ENCODE measurements at places on chromosomes 5 and 9. TPM values are rescaled to one million over a fixed set of nuclear protein-coding genes. Genes with fewer than 3 reads are reported as not detected.

DNA sequence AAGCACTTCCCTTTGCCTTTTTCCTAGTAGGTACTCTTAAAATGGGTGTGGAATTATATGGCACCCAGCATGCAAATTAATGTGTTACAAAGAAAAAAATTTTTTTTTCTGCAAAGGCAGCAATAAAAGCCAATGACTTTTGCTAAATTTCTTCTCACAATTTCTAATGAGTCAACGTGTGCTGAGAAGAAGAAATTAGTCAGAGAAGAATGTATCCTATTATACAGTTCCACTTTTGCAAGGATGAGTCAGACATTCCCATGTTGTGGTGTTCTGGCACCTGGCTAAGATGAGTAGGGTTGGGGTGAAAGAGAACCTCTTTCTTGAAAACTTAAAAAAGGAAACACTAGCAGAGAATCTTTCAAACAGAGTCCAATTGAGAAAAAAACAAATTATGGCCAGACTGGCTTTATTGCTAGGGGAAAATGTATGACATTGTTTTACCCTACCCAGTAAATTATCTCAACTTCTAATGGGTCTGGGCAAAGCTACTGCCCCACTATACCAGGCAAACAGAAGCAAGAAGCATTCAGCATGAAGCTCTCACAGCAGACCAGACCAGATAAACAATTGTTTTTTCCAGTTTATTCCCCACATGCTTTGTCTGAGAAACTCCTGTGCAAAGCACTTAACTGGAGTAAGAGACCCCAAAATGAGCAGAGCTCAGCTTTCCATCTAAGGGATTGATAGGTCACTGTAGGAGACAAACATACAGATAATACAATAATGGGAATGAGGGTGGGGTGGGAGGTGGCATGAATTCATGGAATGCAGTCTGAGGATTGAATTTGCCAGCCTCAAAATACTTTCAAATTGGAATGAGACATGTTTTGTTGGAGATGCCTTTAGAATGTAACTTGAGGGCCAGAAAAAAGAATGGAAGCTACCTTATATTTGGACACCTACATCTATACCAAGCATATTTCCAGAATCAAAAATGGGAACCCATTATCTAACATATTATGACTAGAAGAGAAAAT, 220.8 kb upstream of the RFX3 start:
- no peak for DNase-seq
- no peak overlapping the region for H3K27ac ChIP-seq
- no peak overlapping the region for H3K4me3 ChIP-seq

- no peak for DNase-seq
- H3K4me1 ChIP-seq, result no peaks in the 10 kb centered on the region
- no peak overlapping the region for H3K4me3 ChIP-seq
- no peaks in the 10 kb centered on the region for H3K27me3 ChIP-seq
- no peak overlapping the region for H3K27ac ChIP-seq
These were observed 45.3 kb upstream of the CACNA1B start for GRCh38 chr9:137832191-137832700.

GRCh38 chr9:109449036-109449798, 48.9 kb downstream of the PTPN3 start:
- H3K27me3 ChIP-seq, result no peaks in the 10 kb centered on the region
- no peak overlapping the region for H3K27ac ChIP-seq
- no peaks in the 10 kb centered on the region for H3K36me3 ChIP-seq

STPG3 gene
- not detected for polyA plus RNA-seq

DNA sequence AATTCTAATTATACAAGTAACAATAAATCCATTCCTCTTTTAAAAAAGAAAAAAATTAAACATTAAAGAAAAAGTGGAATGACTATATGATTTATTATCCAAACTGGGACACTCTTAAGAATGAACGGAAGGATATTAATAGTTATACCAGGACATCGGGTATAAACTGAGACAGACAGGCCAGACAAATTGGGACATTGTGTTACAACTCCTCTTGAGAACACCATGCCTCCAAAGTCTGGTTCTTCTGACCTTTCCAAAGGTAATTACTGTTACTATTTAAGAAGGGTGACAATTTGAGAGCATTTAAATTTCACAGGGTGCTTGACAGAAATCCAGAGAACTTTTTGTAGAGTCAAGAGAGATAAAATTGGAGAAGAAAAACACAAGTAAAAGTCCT, 132.1 kb upstream of the MARCHF11 start:
- H3K4me1 ChIP-seq, result no peaks in the 10 kb centered on the region
- no peak overlapping the region for H3K27ac ChIP-seq
- no peak overlapping the region for H3K4me3 ChIP-seq
- H3K27me3 ChIP-seq, result peaks cover 3% of the 10 kb centered on the region

DNA sequence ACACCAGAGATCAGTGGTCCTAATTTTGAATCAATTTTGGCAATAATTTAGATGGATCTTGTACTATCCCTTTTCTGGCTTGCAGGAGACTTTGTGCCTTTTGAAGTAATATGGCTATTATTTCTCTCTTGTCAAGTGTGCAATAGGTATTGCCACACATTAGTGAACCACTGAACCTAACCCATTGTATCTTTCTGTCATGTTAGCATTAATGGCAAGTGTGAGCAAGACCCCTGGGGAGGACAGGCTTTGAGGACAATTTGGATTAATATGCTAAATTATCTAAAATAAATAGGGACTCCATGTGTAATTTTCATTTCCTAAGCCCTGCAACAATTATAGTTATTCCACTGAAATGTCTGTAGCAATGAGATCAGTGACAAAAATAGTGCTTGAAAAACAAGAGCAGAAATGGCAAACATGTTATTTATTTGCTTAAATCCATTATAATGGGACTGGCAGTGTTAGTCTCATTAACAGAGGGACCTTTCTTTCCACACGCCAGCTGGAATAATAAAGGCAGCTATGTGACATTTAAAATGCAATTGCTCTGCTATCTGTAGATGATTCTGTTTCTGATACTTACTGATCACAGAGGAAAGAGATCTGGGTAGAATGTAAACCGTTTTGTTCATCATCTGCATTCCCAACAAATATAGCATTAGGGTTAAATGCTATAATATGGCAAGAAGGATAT, 753.3 kb upstream of the ZNF608 start:
- no peaks in the 10 kb centered on the region for H3K4me1 ChIP-seq
- no peak overlapping the region for H3K4me3 ChIP-seq
- H3K27me3 ChIP-seq, result no peaks in the 10 kb centered on the region
- H3K36me3 ChIP-seq, result no peaks in the 10 kb centered on the region
- no peak overlapping the region for H3K27ac ChIP-seq

GRCh38 chr9:87792831-87793288, 66.9 kb downstream of the CTSL start:
- H3K4me1 ChIP-seq, result no peaks in the 10 kb centered on the region
- DNase-seq, result no peak
- H3K27ac ChIP-seq, result no peak overlapping the region

GRCh38 chr5:178324481-178325310, 92.1 kb upstream of the PHYKPL start:
- H3K27me3 ChIP-seq, result no peaks in the 10 kb centered on the region
- peaks cover 25% of the 10 kb centered on the region for H3K4me1 ChIP-seq
- no peak overlapping the region for H3K27ac ChIP-seq

- H3K27ac ChIP-seq, result no peak overlapping the region
- H3K4me1 ChIP-seq, result no peaks in the 10 kb centered on the region
- H3K36me3 ChIP-seq, result no peaks in the 10 kb centered on the region
These were observed 163.6 kb upstream of the SEMA6A start for GRCh38 chr5:116738239-116738614.

DNA sequence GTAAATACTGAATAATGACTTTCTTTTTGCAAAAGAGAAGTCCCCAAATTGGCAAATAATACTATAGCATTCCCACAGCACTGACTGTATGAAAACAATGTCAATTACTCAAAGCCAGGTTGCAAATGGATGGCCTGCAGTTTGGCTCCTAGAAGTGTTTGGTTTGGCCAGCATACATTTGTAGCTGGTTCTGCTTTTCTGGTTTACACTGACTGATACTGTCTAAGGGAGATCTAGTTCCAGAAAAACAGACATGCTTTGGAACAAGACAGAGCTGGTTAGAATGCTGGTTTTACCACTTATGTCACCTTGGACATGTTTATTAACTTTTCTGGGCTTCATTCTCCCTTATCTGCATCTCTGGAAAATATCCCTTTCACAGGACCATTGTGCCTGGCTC, 81.5 kb upstream of the TRPM3 start:
- H3K27ac ChIP-seq, result no peak overlapping the region
- H3K4me1 ChIP-seq, result no peaks in the 10 kb centered on the region
- H3K36me3 ChIP-seq, result no peaks in the 10 kb centered on the region
- H3K27me3 ChIP-seq, result no peaks in the 10 kb centered on the region

GRCh38 chr9:65426231-65426630, 141.2 kb upstream of the FOXD4L5 start:
- H3K36me3 ChIP-seq, result no peaks in the 10 kb centered on the region
- no peaks in the 10 kb centered on the region for H3K4me1 ChIP-seq
- H3K27me3 ChIP-seq, result no peaks in the 10 kb centered on the region
- no peak overlapping the region for H3K27ac ChIP-seq
- H3K4me3 ChIP-seq, result no peak overlapping the region

- DNase-seq, result no peak
- H3K4me1 ChIP-seq, result no peaks in the 10 kb centered on the region
- H3K4me3 ChIP-seq, result no peak overlapping the region
- H3K27me3 ChIP-seq, result no peaks in the 10 kb centered on the region
These were observed 66.8 kb downstream of the APBA1 start for GRCh38 chr9:69605406-69605805.

PPP3R2 gene
- polyA plus RNA-seq, result not detected

DNA sequence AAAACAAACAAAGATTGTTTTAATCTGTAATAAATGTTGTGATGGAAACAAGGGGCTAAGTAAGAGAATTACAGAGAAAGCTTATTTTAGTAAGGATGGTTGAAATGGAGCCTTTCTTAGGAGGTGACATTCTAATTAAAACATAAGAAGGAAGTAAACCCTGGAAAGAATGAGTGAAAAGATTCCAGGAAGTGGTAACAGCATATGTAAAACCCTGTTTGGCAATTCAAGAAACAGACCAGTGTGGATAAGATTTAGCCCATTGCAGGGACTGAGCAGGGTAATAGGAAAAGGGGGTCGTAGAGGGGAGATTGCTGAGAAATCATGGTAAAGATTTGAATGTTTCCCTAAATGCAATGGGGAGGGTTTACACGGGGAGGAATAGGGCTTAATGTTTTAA, 21.6 kb upstream of the PIP5K1B start:
- no peaks in the 10 kb centered on the region for H3K36me3 ChIP-seq
- no peaks in the 10 kb centered on the region for H3K27me3 ChIP-seq
- no peak overlapping the region for H3K4me3 ChIP-seq
- DNase-seq, result no peak
- peaks cover 11% of the 10 kb centered on the region for H3K4me1 ChIP-seq

All from spleen (tissue), 13 donors.